ENCODE measurements at places on chromosomes 5 and 9. TPM values are rescaled to one million over a fixed set of nuclear protein-coding genes. Genes with fewer than 3 reads are reported as not detected.

INVS gene
- polyA plus RNA-seq: 21.1 TPM

HTR4 gene
- polyA plus RNA-seq: 0.09 TPM

STC2 gene
- 4.1 TPM for polyA plus RNA-seq

FOXE1 gene
- 0.97 TPM for polyA plus RNA-seq

VCAN gene
- 2.2 TPM for polyA plus RNA-seq

IGIP gene
- 1.3 TPM for polyA plus RNA-seq

SEMA4D gene
- polyA plus RNA-seq: 0.43 TPM

TIMD4 gene
- polyA plus RNA-seq: not detected

VLDLR gene
- polyA plus RNA-seq: 7.4 TPM

ARHGEF39 gene
- 0.88 TPM for polyA plus RNA-seq

ADAMTS16 gene
- polyA plus RNA-seq: not detected

LCN6 gene
- not detected for polyA plus RNA-seq

SLC36A2 gene
- polyA plus RNA-seq: not detected

FOXD4L5 gene
- 0.01 TPM for polyA plus RNA-seq

GLRA1 gene
- not detected for polyA plus RNA-seq

ARL10 gene
- 2.4 TPM for polyA plus RNA-seq

SMC5 gene
- polyA plus RNA-seq: 16.5 TPM

GPSM1 gene
- 2.5 TPM for polyA plus RNA-seq

ZNF782 gene
- 1.4 TPM for polyA plus RNA-seq

All from keratinocyte (primary cell).